ENCODE measurements at places on chromosomes 6 and 20. TPM values are rescaled to one million over a fixed set of nuclear protein-coding genes. Genes with fewer than 3 reads are reported as not detected.

Gene RPL7L1
- 89.5 TPM for polyA plus RNA-seq

Gene SCGN
- polyA plus RNA-seq = not detected

Gene EPB41L1
- 10.3 TPM for polyA plus RNA-seq

Gene TMEM244
- polyA plus RNA-seq = not detected

Gene MCCD1
- not detected for polyA plus RNA-seq

Gene IRF4
- not detected for polyA plus RNA-seq

Gene TP53INP2
- 4.1 TPM for polyA plus RNA-seq

Gene TMEM151B
- 1.3 TPM for polyA plus RNA-seq

Gene LGSN
- 0.65 TPM for polyA plus RNA-seq

Gene COL20A1
- 1.3 TPM for polyA plus RNA-seq

Gene CLDN20
- polyA plus RNA-seq = not detected

Gene POPDC3
- 13.5 TPM for polyA plus RNA-seq

Gene IMPG1
- polyA plus RNA-seq = 0.34 TPM

Gene ERVFRD-1
- polyA plus RNA-seq = not detected

Measured in Purkinje cell (primary cell).